ENCODE measurements at places on chromosomes 5 and 9.

DNA sequence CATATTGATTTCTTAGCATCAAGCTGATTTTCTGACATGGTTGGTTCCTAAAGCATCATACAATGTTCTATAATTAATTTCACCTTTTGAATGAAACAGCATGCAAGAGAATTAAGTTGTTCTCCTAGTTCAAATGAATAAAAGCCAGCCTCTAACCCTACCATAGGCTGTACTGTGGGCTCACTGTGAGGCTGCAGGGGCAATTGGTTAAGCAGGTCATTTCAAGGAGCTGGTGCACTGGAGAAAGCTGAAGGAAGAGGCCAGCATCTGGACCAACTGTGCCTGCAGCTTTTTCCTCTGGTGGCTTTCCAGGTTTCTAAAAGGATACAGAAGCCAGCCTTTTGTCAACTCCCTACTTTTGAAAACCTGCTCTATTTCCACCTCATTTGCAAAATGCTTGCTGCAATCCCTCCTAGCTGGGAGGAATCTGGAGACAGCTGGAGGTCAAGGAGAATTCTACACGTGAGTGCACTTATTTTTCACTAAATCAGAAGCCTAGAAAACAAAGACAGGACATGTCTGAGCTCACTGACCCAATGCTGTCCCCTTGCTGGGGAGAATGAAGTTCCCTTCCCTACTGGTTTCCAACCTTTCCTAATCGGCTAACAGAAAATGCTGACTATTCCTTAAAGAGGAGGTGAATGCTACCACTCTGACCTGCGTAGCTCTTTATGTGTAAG is 158.9 kb downstream of the APBA1 start:
- DNase-seq = no peak

DNA sequence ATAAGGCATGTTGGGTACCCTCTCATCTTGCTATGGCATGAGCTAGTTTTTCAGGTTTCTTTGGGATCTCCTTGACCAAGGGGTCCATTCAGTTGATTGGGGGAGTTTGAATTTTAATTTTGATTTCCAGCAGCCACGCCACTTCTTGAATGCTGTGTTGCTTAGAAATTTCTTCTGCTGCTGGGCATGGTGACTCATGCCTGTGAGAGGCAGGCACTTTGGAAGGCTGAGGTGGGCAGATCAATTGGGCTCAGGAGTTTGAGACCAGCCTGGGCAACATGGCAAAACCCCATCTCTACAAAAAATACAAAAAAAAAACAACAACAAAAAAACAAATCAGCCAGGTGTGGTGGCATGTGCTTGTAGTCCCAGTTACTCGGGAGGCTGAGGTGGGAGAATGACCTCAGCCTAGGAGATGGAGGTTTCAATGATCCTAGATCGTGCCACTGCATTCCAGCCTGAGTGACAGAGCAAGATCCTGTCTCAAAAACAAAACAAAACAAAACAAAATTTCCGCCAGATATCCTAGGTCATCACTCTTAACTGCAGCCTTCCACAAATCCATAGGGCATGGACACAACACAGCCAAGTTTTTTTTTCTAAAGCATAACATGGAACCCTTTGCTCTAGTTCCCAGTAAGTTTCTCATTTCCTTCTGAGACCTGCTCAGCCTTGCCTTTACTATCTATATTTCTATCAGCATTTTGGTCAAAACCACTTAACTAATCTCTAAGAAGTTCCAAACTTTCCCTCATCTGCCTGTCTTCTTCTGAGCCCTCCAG is 17.7 kb downstream of the TMC1 start:
- no peak for DNase-seq

DNA sequence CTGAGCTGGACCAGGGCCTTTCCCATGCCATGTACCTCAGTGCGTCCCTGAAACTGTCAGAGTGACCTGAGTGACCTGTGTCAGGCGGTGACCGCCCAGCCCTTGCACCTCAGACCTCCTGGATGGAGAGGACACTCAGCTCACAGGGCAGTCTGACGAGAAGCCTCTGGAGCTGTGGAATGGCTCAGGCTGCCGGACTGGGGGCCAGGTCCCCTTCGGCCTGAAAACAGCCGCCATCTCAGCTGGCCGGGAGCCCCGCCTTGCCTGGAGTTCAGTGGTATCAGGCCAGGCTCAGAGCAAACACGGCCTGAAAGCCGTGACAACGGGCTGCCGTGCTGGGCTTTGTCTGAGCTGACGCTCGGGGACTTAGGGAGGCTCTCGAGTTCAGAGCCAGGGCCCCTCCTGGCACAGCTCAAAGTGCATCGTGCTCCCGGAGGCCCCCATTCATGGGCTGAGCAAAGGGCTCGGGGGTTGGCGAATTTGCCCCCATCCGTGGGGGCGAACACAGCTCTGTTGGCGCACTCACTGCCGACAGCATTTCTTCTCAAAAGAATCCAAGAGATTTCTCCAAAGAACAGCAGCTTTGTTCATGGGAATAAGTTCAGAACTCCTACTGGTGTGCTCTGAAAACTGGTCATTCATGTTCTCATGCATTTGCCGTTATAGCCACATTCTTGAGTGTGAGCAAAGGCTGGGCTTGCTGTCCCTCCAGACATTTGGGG is 8.4 kb upstream of the SLC9A3 start:
- peak; percentile 16 for DNase-seq

- no peak for DNase-seq
These were observed 61.8 kb upstream of the SLC30A5 start for GRCh38 chr5:69032009-69032408.

GRCh38 chr5:67983251-67984110 is 232.1 kb upstream of the PIK3R1 start:
- no peak for DNase-seq

- DNase-seq = no peak
These were observed 21.2 kb upstream of the VCAN start for GRCh38 chr5:83450183-83450966.

- DNase-seq = no peak
These were observed 19.9 kb downstream of the MTX3 start for GRCh38 chr5:79971156-79971555.

GRCh38 chr9:125472562-125472925 is 210.9 kb downstream of the GAPVD1 start:
- DNase-seq = no peak

DNA sequence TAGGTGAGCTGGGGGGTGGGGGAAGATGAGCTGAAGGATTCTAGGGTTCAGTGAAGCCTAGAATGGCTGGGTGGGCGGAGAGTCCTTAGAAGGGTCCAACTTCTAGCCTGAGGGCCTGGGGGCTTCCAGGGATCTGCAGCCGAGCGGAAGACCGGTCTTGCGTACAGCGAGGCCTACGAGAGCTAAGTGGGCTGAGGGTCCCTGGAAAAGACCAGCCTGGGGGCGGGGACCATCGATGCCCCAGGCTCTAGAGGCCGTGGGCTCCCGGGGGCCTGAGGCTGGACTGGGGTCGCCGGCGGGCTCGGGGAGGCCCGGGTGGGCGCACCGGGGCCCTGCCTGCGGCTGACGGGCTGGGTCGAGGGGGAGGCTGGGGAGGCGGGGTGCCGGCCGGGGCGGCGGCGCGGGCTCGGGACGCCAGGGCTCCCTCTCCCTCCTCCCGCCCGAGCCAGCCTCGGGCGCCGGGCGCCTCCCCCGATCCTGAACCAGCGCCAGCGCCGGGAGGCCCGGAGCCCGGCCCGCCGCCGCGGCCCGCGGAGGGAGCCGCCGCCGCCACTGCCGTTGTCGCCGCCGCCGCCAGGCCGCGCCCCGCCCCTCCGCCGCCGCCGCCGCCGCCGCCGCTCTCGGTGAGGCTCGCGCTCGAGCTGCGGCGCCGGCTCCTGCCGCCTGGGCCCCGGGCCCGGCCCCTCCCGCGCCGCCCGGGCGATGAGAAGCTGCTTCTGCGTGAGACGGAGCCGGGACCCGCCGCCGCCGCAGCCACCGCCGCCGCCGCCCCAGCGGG is at the start of gene MVB12B:
TSS of gene MVB12B (plus strand) at position 602 of the 778 bp plus-strand sequence. CDS start at position 703, 101 bp downstream.
- peak; percentile 83 for DNase-seq

GRCh38 chr5:127549551-127549950 is 32.1 kb downstream of the PRRC1 start:
- no peak for DNase-seq

DNA sequence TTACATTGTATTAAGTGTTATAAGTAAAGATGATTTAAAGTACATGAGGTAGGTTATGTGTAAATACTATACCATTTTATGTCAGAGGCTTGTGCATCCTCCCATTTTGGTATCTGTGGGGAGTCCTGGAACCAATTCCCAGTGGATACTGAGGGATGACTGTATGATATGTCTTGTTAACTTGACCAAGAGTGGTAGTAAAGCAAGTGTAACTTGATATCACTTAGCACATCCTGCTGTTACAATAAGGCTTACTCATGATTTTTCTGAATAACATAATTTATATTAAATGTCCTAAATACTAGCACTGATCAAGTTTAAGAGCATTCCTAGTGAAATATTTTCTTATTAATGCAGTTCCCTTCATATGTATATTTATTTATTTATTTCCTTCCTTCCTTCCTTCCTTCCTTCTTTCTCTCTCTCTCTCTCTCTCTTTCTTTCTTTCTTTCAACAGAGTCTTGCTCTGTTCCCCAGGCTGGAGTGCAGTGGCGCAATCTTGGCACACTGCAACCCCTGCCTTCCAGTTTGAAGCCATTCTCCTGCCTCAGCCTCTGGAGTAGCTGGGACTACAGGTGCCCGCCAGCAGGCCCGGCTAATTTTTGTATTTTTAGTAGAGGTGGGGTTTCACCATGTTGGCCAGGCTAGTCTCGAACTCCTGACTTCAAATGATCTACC is 7.5 kb downstream of the NDFIP1 start:
- DNase-seq = no peak

- DNase-seq = no peak
These were observed 94.1 kb upstream of the TAF11L2 start for GRCh38 chr5:17403695-17404490.

DNA sequence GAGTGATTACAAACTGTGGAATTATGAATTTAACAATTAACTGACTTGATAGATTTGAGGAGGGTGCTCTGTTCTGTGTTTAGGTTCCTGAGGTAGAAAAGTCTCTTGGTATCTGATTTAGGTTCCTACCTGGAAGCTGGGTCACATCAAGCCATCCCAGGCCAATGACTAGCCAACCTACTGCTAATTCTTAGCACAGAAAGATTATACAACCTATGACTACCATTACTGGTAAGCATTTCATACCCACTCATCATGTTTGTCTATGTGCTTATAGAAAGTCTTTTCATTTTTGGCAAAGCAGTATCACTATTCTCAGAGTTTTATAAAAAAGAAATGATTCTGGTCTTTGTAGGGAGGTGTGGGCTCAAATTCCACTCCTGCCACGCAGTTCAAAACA is 49.7 kb downstream of the GNAQ start:
- DNase-seq = no peak

DNA sequence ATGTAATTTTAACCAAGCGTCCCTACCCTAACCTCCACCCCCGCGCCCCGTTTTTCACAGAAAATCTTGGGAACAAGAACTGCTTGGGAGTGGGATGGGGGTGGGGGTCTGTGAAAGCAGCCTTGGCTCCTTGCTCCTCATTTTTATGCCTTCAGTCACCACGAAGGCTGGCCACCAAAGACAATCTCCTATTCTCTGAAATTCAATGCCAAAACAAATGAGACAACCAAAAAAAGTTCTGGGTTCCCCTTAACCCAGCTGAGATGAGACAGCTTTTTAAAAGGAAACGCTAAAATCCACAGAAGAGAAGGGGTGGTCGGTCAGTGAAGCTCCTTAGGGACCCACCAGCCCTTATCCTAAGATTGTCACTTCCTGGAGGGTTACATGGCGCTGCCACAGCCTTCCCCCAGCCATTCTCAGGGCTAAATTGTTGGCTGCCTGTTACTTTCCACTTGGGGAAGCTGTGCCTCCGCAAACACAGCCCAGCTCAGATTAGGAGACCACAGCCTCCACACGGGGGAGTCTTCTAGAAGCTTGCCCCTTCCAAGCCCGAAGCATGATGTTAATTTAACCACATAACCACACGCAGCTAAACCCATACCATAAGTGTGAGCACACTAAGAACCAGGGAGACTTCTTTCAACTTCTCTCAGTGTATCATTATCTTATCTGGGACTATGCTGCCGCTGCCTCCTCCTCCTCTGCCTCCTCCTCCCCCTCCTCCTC is 136.3 kb downstream of the FOXD1 start:
- no peak for DNase-seq

GRCh38 chr5:35745193-35745592 is 111.5 kb upstream of the IL7R start:
- no peak for DNase-seq

GRCh38 chr9:109471475-109472393 is 26.4 kb downstream of the PTPN3 start:
- DNase-seq = no peak

DNA sequence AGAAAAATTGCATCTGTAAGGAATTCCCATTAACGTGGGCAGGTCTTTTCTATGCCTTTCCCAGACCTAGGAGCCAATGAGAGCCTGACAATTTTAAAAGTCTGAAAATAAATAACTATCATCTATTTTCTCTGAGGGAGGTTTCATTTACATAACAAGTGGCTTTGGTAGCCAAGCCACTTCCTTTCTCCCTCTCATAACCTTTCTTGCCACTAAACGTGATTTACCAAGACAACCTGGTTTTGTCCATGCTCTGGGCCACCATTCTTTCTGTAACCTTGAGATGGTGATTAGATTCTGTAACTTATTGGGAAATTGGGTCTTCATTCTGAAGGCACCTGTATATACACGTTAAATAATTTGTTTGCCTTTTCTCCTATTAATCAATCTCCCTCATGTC is 1046.9 kb downstream of the CDH12 start:
- DNase-seq = no peak

GRCh38 chr9:97570899-97571298 is 62.3 kb downstream of the TSTD2 start:
- peak; percentile 89 for DNase-seq

GRCh38 chr5:162664846-162665245 is 597.3 kb downstream of the GABRG2 start:
- no peak for DNase-seq

- DNase-seq = no peak
These were observed 93.0 kb downstream of the MAMDC2 start for GRCh38 chr9:70136632-70137031.

GRCh38 chr5:96081276-96081858 is 119.7 kb upstream of the ELL2 start:
- DNase-seq = no peak

DNA sequence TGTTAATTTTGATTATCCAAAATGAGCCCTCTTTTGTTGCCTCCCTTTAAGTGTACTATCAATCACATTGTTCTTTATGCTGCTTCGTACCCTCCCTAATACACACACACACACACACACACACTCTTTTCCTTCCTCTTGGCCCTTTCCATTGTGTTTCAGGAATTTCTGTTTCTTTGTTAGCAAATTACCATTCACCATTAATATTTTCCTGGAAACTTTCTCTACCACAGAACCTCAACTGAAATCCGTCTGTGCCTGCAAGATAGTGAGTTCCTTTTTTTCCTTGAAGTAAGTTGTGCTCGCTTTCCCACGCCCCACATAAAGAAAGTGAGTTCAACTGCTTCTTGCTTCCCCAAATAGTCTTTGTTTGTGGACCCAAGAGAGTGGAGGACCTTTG is 61.8 kb downstream of the SMIM15 start:
- no peak for DNase-seq

- no peak for DNase-seq
These were observed 7.2 kb downstream of the TBCA start for GRCh38 chr5:77768978-77769377.

Data from right cardiac atrium (tissue), 5 donors.